ENCODE measurements at places on chromosomes 6 and 20.

DNA sequence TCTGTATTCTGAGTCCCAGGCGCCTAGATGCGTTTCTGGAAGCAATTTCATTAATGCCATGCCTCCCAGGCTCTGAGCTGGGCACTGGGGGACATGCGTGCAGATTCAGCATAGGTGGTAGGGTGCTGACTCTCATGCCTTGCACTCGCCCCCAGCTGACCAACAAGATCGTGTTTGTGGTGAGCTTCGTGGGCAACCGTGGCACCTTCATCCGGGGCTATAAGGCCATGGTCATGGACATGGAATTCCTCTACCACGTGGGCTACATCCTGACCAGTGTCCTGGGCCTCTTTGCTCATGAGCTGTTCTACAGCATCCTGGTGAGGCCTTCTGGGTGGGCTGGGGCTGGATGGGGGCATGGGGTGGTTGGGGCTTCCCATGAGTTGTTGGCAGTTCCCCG lies 21.6 kb downstream of the UQCC2 start:
- DNase-seq = no peak

GRCh38 chr6:165468340-165469235 lies 159.2 kb upstream of the C6orf118 start:
- no peak for DNase-seq

DNA sequence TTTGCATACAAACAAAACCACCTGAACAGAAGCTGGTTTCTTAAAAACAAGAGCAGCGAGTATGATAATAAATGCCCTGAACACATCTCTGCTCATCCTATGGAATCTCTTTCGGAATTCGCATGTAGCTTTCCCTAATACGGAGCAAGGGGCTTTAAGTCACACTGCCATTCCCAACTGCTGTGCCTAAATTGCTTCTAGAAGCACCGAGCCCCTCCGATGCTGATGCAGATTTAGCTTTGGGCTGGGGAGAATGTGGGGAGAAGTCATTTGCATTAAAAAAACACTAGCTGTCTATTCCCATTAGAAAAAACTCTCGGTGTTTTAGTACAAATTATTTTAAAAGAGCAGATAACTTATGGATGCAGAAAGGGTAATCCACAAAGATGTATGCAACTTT lies 76.9 kb downstream of the CD83 start:
- DNase-seq = no peak

- no peak for DNase-seq
Observed at GRCh38 chr6:33809594-33809993, 5.8 kb upstream of the MLN start.

- DNase-seq = no peak
Observed at GRCh38 chr6:131368198-131368911, 204.7 kb upstream of the ARG1 start.
